ENCODE measurements at places on chromosomes 16 and 17. TPM values are rescaled to one million over a fixed set of nuclear protein-coding genes. Genes with fewer than 3 reads are reported as not detected.

DNA sequence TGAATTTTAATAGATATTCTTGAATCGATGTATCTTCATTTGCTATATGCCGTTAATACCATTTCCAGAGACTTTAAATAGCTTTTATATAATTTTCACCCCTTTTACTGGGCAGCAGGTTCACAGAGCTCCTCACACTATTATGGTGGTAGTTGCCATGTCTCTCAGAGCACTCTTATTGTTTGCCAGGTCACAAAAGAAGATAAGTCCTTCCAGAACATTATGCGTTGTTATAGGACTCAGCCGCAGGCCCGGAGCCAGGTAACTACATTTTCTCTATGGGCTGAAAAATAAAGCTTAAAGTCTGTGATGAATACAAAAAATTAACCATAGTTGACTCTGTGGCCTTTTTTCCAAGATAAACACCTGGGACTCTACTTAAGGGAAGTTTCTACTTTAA is 24.0 kb downstream of the AKTIP start:
- peaks cover 38% of the 10 kb centered on the region for H3K36me3 ChIP-seq
- H3K4me3 ChIP-seq, result no peak overlapping the region
- H3K4me1 ChIP-seq, result peaks cover 32% of the 10 kb centered on the region
- peak overlapping the region; percentile 32 for H3K27ac ChIP-seq
- no peaks in the 10 kb centered on the region for H3K27me3 ChIP-seq

- no peak overlapping the region for H3K4me3 ChIP-seq
- peaks cover 41% of the 10 kb centered on the region for H3K27me3 ChIP-seq
Measured at GRCh38 chr16:56195151-56195550, 3.9 kb downstream of the GNAO1 start.

GRCh38 chr17:5800646-5801045 is 216.3 kb upstream of the NLRP1 start:
- DNase-seq, result no peak
- no peaks in the 10 kb centered on the region for H3K36me3 ChIP-seq
- H3K4me1 ChIP-seq, result no peaks in the 10 kb centered on the region
- H3K27ac ChIP-seq, result no peak overlapping the region
- peaks cover 34% of the 10 kb centered on the region for H3K27me3 ChIP-seq

Gene ACAP1
- 450 TPM for total RNA-seq

All from naive thymus-derived CD8-positive, alpha-beta T cell (primary cell).